Activated CD8-positive, alpha-beta memory T cell treated with anti-CD3 and anti-CD28 coated beads, Interleukin-2, amount 50 U/mL, for 4 hours (primary cell): ENCODE measurements at places on chromosomes 2 and 18.
A peak's percentile ranks its signal among the peaks of the same experiment; 100 is the strongest.

DNA sequence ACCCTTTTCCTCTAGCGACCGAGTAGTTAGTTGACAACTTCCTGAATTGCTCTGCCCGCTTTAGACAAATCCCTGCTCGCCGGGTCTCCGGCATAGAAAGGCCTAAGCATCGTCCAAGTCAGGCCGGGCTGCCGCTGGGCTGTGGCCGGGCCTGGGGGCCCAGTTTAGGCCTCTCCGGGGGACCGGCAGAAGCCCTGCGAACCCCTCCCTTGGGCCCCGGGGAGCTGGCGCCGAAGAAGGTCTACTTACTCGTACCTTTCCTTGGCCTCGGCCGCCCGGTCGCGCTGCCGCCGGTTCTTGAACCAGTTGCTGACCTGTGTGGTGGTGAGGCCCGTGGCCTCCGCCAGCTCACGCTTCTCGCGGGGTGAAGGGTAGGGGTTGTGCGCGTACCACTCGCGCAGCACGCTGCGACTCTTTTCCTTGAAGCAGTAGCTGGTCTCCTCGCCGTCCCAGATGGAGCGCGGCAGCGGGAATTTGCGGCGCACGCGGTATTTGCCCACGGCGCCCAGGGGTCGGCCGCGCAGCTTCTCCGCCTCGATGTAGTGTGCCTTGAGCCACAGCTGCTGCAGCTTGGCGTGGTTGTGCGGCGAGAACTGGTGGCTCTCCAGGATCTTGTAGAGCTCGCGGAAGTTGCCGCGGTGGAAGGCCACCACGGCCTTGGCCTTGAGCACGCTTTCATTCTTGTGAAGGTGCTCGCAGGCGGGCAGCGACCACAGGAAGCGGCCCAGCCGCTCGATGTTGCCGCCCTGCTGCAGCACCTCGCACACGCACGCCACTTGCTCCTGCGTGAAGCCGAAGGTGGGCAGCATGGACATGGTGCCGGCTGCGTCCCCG is 739 bp downstream of the SIX2 start:
- DNase-seq = no peak

DNA sequence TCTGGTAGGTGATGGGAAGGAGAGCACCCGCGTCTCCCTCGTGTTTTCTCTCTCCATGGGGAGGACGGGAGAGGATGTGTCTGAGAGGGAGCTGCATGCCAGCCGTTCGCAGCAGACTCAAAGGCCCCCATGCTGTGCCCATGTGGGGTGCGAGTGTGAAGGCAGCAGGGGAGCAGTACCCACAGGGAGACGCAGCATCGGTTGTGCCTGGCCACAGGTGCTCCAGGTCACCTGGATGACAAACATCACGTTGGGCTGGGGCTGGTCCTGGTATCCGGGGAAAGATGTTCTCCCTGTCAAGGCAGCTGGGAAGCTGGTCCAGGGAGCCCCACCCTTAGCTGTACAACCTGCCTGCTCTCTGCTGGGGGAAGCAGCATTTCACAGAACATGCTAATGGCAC is 119.5 kb upstream of the SALL3 start:
- no peak for DNase-seq

DNA sequence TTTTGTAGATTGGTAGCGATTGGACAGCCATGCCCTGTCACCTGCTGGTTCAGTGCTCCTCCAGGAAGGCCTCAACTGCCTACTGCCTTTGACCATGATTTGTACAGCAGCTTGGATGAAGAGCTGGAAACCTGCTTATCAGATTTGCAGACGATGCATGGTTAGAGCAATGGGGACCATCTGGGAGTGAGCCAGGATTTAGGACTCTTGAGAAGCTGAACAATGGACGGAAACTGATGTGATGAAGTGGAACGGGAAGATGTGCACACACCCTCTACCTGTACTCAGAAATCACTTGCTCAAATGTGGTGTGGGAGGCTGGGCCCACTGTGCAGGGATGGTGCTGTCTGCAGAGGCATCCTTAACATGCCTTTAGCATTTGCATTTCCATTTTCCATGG is 57.2 kb downstream of the NCK2 start:
- no peak for DNase-seq

- DNase-seq = no peak
These were observed 5.7 kb upstream of the MBP start for GRCh38 chr18:77138270-77138669.

DNA sequence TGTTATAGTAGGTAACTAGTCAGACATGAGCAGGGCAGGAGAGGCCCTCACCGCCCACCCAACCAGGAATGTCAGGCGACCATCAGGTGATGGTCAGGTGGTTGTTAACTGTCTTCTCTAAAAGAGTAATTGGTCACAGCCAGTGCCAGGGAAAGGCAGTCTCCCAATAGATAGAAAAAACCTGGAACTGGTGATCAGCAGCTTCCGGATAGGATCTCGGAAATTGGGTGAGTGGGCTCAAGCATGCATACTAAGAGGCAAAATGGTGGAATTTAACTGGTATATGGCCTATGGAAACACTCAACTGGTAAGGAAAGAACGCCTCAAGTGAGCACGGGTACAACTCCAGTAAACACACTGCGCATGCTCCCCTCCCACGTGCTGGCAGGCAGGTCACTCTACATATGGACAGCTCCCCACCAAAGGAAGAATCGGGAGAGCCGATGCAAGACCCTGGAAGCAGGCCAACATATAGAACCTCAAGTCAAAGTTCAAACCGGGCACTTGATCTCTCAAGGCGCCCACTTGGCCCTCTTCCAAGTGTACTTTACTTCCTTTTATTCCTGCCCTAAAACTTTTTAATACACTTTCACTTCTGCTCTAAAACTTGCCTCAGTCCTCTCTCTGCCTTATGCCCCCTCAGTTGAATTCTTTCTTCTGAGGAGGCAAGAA is 43.5 kb upstream of the TMEM131 start:
- DNase-seq = no peak

GRCh38 chr2:132478461-132479105 is 62.0 kb downstream of the GPR39 start:
- DNase-seq = no peak

- DNase-seq = no peak
These were observed 476 bp downstream of the MSTN start for GRCh38 chr2:190062053-190062452.

DNA sequence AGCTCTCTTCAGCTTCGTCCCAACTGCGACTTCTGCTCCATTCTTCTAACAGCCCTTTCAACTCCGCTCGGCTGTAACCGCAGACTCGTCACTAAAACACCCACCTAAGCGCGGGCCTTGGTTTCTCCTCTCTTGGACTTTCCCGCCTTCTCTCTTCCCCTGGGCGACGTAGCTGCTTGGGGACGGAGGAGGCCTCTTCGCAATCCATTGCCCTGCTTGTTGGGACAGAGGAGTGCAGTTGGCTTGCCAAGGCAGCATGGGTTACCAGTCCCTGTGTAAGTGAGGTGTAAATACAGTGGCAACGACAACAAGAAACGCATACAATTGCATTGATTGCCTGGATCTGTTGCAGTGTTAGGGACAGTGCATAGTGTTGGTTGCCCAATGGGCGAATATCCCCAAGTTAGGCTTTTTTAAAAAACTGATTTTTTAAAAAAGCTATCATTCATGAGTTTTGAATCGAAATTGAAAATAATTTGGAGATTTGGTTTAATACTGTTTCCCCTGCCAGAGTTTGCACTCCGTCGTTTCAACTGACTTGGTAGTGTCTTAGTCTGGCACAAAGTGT is 484 bp upstream of the DARS1 start:
- peak; percentile 76 for DNase-seq

GRCh38 chr2:109208071-109208950 is 79.3 kb downstream of the SH3RF3 start:
- no peak for DNase-seq

GRCh38 chr18:60892441-60892840 is 440.8 kb upstream of the CDH20 start:
- no peak for DNase-seq

- DNase-seq = no peak
These were observed 634 bp downstream of the MTIF2 start for GRCh38 chr2:55268288-55268906.

- no peak for DNase-seq
These were observed 199.6 kb downstream of the PHLPP1 start for GRCh38 chr18:62914871-62915392.

DNA sequence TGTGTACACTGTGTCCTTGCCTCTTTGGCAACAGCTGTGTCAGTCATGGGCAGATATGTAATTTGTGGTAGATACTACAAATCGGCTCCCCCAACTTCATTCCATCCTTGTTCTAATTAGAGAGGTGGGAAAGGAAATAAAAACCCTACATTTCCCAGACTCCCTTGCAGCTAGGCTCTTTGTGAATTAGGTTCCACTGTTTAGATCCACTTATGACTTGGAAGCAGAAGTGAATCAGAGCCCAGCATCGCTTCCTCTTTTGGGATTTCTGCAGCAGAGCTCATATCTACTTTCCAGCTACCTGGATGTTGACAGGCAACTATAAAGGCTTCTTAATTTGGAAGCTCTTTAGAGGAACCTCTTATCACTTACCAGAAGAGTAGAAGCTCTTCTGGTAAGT is 34.1 kb upstream of the NARS1 start:
- DNase-seq = no peak

DNA sequence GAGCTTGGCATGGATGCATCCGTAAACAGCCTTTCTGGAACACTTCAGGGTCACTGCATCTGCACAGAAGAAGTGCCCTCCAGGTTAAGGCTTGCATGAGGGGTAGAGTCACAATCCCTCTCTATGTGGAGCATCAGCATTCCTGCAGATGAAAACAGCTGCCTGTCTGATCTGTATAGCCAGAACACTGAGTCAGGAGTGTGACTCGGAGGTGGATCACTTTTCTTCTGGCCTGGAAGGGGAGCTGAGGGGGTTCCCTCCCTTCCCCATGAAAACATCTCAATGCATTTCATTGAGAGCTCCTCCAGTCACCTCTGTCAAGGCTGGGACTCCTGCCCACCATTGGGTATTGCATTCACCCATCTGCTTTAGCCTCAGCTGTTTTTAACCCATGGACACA is 72.5 kb upstream of the SERPINE2 start:
- no peak for DNase-seq

DNA sequence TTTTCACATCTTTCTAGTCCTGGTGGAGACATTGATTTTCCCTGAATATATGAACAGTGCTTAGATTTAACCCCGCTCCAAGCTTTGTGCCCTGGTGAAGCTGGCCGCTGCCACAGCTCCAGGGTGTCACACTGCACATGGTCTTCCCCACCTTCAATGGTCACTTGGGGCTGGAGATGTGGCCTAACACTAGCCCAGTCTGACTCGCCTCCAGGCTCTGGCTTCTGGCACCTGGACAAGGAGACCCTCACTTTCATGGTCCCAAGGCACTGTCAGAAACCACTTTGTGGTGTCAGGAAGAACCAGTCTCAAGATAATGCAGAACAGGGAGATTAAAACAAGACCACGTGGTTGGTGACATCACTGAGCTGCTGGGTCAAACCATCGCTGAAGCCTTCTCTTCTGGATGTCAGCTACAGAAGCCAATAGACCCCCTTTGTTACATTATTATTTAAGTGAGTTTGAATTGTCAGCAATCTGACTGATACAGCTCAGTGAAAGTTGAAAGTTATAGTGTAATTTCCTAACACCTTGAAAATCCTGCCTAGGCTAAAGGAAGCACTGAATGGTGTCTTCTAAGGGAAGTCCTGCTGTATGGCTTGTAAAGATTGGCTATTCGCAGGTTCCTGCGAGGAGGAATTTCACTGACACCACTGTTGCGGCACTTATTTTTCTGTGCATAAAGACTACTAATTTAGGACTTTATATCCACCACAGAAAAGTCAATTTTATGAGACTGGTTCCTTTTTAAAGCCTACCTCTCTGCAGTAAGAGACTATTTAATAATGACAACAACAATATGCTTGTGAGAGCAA is 55.0 kb upstream of the CTDP1 start:
- no peak for DNase-seq

DNA sequence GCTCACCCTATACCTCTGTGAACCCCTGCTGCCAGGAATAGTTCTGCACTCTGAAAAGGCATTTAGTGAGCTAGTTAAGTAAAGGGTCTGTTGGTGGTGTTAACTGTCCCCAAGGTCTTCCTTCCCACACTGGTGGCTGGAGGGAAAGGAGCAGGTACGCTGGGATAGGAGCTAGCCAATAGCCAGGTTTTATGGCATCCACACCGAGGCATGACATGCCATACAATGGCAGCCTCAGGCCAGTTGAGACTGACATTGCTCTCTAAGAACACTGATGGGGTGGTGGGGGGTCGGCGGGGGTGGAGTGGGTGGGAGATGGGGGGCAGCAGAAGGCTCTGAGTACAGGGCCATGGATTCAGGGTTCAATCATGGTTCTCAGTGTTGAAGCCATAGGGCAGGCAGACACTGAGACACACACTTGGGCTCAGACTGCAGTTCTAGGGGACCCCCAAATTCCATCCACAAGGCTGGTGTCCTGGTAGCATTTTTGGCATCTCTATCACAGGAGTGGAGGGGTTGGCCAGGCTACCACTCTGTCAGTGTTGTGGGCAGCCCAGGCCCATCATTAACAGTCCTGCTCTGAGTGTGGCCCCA is 136.0 kb downstream of the CTIF start:
- no peak for DNase-seq

GRCh38 chr2:164812378-164812777 is 29.2 kb downstream of the COBLL1 start:
- no peak for DNase-seq

DNA sequence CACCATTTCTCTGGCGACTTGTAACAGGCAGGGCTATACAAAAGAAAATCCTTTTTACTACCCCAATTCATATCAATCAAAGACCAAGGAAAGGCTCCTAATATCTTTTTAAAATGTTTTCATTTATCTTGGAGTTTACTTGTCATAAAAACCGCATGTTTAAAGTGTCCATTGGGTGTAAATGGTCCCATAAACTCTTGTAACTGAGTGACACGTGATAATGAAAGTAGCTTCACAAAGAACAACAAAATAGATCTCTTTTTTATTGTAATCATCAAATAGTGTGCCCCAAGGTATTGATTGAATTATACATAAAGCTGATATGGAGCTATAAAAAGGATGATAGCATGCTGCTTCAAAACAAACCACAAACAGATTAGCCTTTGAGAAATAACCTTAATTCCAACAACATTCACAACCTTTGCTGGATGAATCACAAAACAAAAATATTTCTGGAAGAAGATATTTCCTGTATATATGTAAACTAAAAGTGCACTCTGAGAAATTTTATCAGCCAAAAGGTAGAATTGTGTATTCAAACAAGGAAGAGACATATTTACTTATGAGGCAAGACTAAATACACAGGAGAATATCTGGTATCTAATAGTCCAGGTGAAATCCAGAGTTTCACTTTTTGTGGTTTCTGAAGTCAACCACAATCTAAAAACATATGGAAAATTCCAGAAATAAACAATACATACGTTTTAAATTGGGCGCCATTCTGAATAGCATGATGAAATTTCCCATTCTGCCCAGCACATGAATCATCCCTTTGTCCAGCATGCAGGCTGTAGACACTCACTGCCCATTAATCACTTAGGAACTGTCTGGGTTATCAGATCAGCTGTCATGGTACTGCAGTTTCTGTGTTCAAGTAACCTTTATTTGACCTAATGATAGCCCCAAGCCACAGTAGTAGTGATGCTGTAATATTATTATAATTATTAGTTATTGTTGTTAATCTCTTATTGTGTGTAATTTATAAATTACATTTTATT is 237.5 kb downstream of the PIK3C3 start:
- DNase-seq = no peak

GRCh38 chr2:132677661-132678060 is 7.7 kb upstream of the LYPD1 start:
- DNase-seq = no peak

GRCh38 chr2:18647731-18648130 is 58.4 kb upstream of the NT5C1B start:
- DNase-seq = no peak
